ENCODE measurements at places on chromosomes 16 and 17. TPM values are rescaled to one million over a fixed set of nuclear protein-coding genes. Genes with fewer than 3 reads are reported as not detected.

The PIK3R5 gene
- total RNA-seq: 0.90 TPM

GRCh38 chr16:72198771-72199201 is 26.8 kb upstream of the PMFBP1 start:
- no peak for DNase-seq

The TPSG1 gene
- not detected for total RNA-seq

- no peak for DNase-seq
These were observed 60.8 kb downstream of the TMEM235 start for GRCh38 chr17:78291944-78292910.

The AATK gene
- total RNA-seq: 0.32 TPM

- DNase-seq: no peak
These were observed 30.2 kb downstream of the PLD6 start for GRCh38 chr17:17175917-17176316.

The GDPD3 gene
- total RNA-seq: 0.12 TPM

DNA sequence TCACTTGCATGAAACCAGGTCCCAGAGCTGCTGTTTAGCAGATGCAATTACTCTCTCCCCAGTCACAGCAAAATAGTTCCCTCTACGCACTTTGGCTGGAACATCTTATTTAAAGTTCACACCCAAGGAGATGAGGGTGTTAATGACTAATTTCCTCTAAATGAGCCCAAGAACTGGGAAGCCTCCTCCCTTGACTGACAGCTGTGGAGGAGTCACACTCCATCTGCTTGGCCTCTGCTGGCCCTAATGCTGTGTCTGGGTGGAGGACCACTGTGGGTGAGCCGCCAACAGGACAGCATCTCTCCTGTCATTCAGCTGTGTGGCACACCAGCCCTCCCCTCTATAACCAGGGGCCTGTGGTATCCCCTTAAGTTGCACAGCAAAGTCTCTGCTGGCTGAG is 115.4 kb downstream of the SHISA6 start:
- DNase-seq: no peak

GRCh38 chr17:65109990-65110680 is 27.0 kb upstream of the RGS9 start:
- no peak for DNase-seq

The STH gene
- total RNA-seq: not detected

GRCh38 chr16:3982216-3982615 is 101.7 kb upstream of the CREBBP start:
- DNase-seq: no peak

DNA sequence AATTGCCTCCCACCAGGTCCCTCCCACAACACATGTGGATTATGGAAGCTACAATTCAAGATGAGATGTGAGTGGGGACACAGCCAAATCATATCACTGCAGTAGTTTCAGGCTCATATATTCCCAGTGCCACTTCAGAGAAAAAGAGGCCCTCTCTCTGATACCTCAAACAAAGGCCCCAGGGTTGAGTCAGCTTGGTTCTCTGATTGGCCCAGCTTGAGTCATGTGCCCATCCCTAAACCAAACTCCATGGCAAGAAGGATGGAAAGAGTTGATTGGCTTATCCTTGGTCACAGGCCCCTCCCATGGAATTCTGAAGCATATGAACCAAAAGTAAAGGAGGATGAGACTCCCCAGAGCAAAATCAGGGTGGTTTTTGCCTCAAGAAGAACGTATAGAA is 75.9 kb upstream of the IRX6 start:
- DNase-seq: no peak

The CALB2 gene
- not detected for total RNA-seq

DNA sequence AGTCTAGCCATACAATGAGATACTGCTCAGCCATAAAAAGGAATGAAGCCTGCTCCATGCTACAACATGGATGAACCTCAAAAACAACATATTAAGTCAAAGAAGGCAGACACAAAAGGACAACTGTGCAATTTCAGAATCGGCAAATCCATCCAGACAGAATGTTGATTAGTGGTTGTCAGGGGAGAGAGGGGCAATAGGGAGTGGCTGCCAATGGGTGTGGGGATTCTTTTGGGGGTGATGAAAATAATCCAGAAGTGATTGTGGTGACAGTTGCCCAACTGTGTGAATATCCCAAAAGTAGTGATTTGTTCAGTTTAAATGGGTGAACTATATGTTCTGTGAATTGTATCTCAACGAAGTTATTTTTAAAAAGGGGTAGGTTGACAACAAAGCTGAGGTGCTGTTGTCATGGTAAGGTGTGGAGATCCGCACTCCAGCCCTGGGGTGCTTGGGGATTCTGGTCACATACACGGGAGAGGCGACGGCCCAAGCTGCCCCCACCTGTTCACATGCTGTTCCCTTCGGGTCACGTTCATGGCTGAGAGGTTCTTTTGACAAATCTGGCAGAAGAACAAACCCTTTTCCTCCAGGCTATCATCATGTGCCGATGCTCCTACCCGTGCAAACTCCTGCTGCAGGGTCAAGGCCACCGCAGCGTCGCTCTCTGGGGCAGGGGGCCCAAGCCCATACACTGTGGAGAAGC is 9.6 kb downstream of the SLX4 start:
- no peak for DNase-seq

DNA sequence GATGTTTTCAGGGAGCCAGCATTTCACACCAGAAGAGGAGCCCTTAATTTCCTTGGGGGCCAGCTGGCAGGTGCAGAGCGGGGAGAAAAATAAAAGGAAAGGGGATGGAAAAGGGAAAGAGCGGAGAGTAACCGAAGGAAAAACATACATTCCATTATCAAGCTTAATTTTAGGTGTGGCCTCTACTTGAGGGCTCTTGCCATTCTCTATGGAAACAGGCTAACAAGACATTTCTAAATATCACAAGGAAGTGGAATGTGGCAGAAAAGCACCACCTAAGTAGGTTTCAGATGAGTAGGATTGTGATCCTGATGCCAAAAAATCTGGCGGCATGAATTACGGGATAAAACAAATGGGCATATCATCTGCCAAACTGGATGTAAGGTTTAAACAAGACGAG is 970 bp upstream of the DYNC1LI2 start:
- DNase-seq: no peak

The OTOP2 gene
- total RNA-seq: not detected

The WFDC1 gene
- total RNA-seq: not detected

- peak; percentile 66 for DNase-seq
These were observed 11.3 kb upstream of the ARL5C start for GRCh38 chr17:39177256-39177655.

The GRB7 gene
- total RNA-seq: 8.0 TPM

GRCh38 chr17:11953924-11954323 is 43.4 kb downstream of the ZNF18 start:
- no peak for DNase-seq

GRCh38 chr16:15576960-15577958 is 65.7 kb downstream of the MARF1 start:
- DNase-seq: no peak

The FZD2 gene
- total RNA-seq: 188 TPM

- peak; percentile 76 for DNase-seq
These were observed 659.2 kb upstream of the SOX9 start for GRCh38 chr17:71461498-71462169.

DNA sequence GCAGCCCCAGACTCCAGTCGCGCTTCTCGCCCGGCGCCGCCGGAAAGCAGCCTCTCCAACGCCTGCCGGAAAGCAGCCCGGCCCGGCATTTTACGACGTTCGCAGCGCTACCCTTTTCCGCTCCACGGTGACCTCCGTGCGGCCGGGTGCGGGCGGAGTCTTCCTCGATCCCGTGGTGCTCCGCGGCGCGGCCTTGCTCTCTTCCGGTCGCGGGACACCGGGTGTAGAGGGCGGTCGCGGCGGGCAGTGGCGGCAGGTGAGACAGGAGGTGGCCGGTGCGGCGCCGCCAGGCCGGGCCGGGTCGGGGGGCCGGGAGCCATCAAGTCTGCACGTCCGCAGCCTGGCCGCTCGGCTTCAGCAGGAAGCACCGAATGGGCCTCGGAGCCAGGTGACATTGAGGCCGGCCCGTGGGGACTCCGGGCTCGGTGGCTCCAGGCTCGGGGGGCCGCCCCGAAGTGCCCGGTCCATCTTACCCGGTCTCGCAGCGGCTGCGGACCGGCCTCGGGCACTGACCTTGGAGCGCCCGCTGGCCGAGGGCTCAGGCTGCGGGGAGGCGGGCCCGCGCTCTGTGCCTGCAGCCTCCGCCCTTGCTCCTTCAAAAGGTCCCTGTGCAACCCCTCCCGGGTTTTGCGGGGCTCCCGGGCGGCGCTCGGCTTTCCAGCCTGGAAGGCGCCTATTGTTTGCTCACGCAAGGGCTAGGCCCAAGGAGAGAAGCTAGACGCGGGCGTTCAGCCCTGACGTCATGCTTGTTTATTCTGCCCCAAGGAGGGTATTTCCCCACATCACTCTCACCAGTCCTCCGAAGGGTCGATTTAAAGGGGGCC is at the start of the genes COX4I1 and EMC8:
Gene COX4I1 (plus strand): TSS at position 199 of the 824 bp plus-strand sequence. CDS start 1,511 bp downstream, outside the sequence.
Gene EMC8 (minus strand): TSS at position 48 of the 824 bp plus-strand sequence. CDS start 249 bp downstream, outside the sequence.
- DNase-seq: peak; percentile 97

DNA sequence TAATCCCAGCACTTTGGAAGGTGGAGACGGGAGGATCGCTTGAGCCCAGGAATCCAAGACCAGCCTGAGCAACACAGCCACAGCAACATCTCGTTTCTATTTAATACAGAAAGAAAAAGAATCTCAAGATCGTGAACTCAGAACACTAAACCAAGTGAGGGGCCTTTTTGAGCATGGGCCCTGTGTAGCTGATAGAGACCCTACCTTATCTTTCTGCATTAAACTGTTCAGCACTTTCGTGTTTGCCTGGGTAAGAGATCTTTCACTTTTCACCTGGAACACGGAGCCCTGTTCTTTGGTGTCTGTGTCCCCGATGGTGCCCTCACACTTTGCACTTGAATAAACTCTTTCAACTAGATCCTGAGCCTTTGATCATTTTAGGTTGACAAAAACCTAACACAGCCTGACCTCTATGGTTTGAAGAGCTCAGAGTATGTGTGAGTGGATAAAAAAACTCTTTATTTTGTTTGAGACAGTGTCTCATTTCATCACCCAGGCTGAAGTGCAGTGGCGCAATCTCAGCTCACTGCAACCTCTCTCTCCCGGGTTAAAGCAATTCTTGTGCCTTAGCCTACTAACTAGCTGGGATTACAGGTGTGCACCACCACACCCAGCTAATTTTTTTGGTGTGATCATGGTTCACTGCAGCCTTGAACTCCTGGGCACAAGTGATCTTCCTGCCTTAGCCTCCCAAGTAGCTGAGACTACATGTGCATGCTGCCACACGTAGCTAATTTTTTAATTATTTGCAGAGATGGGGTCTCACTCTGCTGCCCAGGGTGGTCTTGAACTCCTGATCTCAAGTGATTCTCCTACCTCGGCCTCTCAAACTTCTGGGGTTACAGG is 83.8 kb upstream of the GRIN2A start:
- no peak for DNase-seq

The TMEM170A gene
- 77.0 TPM for total RNA-seq

The VMO1 gene
- not detected for total RNA-seq

- no peak for DNase-seq
These were observed 79.7 kb downstream of the VAT1L start for GRCh38 chr16:77868052-77868451.

The CACNB1 gene
- total RNA-seq: 16.5 TPM

DNA sequence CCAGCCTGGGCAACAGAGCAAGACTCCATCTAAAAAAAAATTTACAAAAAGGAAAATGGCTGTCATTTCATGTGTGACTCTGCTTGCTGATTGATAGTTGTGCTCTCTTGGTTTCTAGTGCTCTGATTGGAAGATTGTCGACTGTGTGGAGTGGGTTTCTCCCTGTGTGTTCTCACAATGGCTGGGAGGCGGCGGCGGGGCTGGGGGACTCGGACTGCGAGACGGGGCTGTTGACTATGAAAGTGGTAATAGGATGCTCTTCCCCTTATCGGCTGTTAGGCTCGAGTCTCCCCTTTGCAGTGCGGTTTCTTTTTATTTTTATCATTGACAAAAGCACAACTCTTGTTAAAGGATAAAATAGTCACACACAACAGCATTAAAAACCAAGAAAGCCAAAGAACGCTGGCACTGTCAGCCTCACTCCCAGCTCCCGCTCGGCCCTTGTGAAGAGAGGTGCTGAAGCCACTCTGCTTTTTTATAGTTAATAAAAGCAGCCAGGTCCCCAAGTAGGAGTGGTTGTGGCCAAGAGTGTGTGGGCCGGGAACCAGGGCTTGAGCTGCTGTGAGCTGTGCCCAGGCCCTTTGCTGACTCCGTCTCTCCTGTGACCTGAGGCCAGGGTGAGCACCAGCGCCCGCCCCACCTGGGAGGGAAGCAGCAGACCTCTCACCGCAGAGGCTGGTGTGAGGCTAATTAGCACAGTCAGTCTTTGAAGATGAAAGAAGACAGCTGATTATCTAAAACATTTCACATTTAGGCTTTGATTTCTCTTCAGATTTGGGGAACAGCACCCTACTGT is 36.5 kb downstream of the TBCD start:
- no peak for DNase-seq

DNA sequence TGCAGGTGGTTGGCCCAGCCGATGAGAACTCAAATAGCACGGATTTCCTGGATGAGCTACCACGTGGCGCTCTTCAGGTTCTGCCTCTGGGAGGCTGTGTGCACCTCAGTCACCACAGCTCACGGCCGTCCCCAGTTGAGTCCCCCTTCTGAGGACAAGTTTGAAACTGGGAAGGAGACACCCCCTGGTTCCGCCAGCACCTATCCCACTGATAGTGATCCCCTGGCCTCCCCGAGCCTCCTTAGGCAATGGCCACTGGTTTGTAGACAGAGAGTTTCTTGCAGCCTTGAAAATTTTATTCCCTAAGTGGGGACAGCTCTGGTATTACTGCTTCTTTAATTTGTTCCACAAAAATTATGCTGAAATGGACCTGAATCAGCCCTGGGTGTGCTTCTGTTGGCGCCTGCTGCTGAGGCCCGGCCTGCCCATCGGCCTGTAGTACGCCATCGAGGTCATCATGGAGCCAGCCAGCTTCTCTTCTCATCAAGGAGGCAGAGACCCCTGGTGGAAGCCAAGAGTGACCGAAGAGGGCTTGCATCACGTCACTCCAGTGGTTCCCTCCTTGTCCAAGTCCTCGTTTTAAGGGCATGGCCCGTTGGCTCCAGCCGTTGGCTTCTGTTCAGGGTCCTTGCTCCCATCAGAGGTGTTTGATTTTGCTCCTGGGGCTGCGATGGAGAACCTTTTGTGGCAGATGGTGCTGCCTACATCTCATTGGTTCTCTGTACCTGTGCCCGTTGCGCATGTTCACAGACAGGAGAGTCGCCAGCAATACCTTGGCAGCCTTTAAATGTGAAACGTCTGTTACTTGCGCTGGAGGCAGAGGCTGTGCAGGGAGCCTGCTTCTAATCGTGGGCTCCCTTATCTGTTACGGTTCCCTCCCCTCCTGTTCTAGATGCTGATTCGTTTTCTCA is 9.3 kb downstream of the SMCR8 start:
- no peak for DNase-seq

The TP53TG3C gene
- not detected for total RNA-seq

GRCh38 chr17:58693208-58693607 is 806 bp downstream of the RAD51C start:
- DNase-seq: no peak

GRCh38 chr17:39665642-39666224 is 584 bp downstream of the TCAP start:
- peak; percentile 60 for DNase-seq

- peak; percentile 85 for DNase-seq
These were observed 20.4 kb upstream of the WDR45B start for GRCh38 chr17:82668631-82669099.

The USP31 gene
- 7.8 TPM for total RNA-seq

GRCh38 chr17:71983828-71984227 is 137.0 kb upstream of the SOX9 start:
- DNase-seq: no peak

All from neural progenitor cell (in vitro differentiated cells).